ENCODE measurements at places on chromosomes 5 and 9. TPM values are rescaled to one million over a fixed set of nuclear protein-coding genes. Genes with fewer than 3 reads are reported as not detected.

C5orf58 gene
- total RNA-seq = not detected

STK10 gene
- 35.0 TPM for total RNA-seq

UAP1L1 gene
- 15.8 TPM for total RNA-seq

POLR3G gene
- total RNA-seq = 13.6 TPM

LCN10 gene
- total RNA-seq = not detected

CCDC187 gene
- total RNA-seq = not detected

CATSPER3 gene
- not detected for total RNA-seq

SCGB3A1 gene
- total RNA-seq = not detected

LYRM7 gene
- total RNA-seq = 5.9 TPM

FOXD1 gene
- total RNA-seq = 0.30 TPM

KLF9 gene
- 32.4 TPM for total RNA-seq

UBAC1 gene
- 37.7 TPM for total RNA-seq

CSF2 gene
- not detected for total RNA-seq

KLF4 gene
- 1.1 TPM for total RNA-seq

NEUROG1 gene
- total RNA-seq = not detected

TRIP13 gene
- total RNA-seq = 42.6 TPM

FAM13B gene
- total RNA-seq = 20.4 TPM

UBE2QL1 gene
- total RNA-seq = under 0.01 TPM

PCDHGA10 gene
- total RNA-seq = 2.3 TPM

LIX1 gene
- not detected for total RNA-seq

IRX1 gene
- total RNA-seq = under 0.01 TPM

SLC34A3 gene
- not detected for total RNA-seq

CRB2 gene
- not detected for total RNA-seq

GPX8 gene
- 89.7 TPM for total RNA-seq

GNA14 gene
- 8.4 TPM for total RNA-seq

SUSD3 gene
- not detected for total RNA-seq

SPINK7 gene
- total RNA-seq = not detected

ZNF454 gene
- 0.97 TPM for total RNA-seq

FOXD4 gene
- total RNA-seq = not detected

NRG2 gene
- total RNA-seq = under 0.01 TPM

TEX48 gene
- not detected for total RNA-seq

EGFL7 gene
- total RNA-seq = 532 TPM

C9 gene
- not detected for total RNA-seq

FOXD4L4 gene
- under 0.01 TPM for total RNA-seq

PDZD2 gene
- total RNA-seq = 9.4 TPM

TAF11L12 gene
- total RNA-seq = not detected

LAMC3 gene
- total RNA-seq = under 0.01 TPM

AK3 gene
- 47.7 TPM for total RNA-seq

CHSY3 gene
- 21.9 TPM for total RNA-seq

CXCL14 gene
- not detected for total RNA-seq

CER1 gene
- not detected for total RNA-seq

WDR70 gene
- 46.7 TPM for total RNA-seq

ARL14EPL gene
- under 0.01 TPM for total RNA-seq

TTC23L gene
- total RNA-seq = 0.15 TPM

HDAC3 gene
- total RNA-seq = 50.3 TPM

ELAVL2 gene
- not detected for total RNA-seq

PCDHA9 gene
- under 0.01 TPM for total RNA-seq

SNAPC4 gene
- 12.3 TPM for total RNA-seq

C5orf63 gene
- 1.7 TPM for total RNA-seq

PCDHA2 gene
- total RNA-seq = 0.15 TPM

SAXO1 gene
- not detected for total RNA-seq

DAB2 gene
- 76.0 TPM for total RNA-seq

BARX1 gene
- total RNA-seq = not detected
